RWPE2 (cell line): ENCODE measurements at places on chromosomes 4 and X.

DNA sequence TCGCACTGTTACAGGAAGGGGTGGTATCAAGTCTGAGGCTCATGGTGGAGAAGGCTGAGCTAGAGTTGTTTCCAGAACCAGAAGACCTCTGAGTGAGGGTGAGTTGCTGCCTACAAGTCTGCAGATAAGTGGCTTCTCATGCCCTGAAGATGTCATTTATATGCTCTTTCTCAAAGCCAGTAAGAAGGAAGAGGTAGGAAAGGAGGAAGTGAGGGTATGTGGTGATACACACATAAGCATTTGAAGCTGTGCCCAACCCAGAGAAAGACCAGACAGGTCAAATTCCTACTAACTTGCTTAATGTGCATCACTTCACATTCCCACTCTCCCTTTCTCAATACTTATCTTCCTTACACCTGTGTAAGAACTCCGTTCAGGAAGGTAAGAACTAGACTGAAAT lies at the start of gene PPBP:
PPBP (minus strand) TSS at position 130 of the 400 bp plus-strand sequence; CDS start at position 43, 87 bp downstream.
- no peak for DNase-seq

DNA sequence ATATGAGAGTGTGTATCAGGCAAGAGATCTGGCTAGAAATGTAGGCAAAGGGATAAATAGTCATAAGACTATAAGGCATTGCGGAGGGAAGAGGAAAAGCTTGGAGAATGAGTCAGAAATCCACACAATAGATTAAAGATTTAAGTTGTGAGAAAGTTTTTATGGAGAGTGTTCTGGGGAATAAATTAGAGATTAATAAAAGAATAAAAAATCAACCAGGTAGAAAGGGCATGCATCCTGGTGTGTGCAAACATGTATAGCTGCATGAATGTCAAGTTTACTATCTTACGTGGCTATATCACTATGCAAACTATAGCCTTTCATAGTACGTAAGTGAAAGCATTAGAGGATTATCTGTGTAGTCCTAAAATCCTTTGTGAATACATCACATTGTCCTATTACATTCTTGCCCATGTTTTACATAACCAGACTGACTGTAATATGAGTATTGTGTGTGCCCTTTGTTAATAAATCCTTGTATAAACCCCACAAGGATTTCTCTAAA lies 36.9 kb downstream of the SNCA start:
- DNase-seq = no peak

GRCh38 chr4:173752610-173753230 lies 222.7 kb upstream of the HAND2 start:
- DNase-seq = no peak

GRCh38 chrX:101658661-101659491 lies 774 bp downstream of the ARMCX2 start:
- DNase-seq = no peak

DNA sequence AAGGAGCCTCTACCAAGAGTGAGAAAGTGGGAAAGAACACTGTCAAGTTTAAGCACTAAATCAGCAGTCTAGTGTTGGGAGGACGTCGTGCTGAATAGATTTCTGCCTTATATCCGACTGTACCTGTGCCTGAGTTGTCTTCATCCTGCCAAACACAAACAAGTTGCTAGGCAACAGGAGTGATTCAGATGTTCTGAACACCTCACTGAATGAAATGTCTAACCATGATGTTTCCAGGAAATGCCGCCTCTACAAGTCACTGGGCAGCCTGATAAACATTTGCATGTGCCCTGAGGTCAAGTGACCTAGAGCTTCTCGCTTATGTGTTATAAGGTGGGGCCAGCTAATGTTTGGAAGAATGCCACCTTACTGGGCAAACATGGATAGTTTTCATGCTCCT lies 37.9 kb downstream of the SGMS2 start:
- peak; percentile 78 for DNase-seq

DNA sequence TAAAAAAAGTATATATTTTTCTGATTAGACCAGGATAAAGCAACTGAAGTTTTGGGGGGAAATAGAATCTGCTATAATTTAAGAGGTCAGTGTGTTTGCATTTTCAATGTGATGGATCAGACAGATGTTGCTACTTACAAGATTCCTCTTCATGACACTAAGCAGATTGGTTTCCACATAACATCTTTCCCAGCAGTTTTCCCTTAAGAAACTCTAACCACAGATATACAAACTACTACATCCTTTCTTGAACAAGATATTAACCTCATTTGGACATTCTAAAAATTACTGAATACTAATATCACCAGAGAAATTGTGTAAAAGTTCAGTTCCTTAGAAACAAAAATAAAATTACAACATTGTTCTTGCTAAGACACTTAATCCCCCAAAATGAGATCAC lies 106.7 kb upstream of the GUCY1A1 start:
- no peak for DNase-seq

GRCh38 chrX:14902537-14902936 lies 29.3 kb downstream of the MOSPD2 start:
- DNase-seq = no peak

DNA sequence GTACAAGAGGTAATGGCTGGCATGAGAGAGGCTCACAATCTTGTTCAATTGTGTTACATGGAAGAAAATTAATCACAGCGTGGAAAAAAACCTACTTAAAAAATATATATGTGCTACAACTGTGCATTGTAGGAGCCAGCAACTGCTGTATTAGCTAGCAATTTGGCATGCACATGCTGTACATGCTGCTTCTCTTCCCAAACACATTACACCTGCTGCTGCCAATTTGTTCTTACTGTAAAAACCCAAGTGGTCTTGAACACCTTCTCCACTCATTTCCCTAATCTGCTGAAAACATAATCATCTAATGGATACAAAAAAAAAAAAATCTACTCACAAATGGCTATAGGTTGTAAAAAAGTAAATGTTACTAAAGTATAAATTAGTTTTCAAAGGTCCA lies 264.2 kb downstream of the INPP4B start:
- DNase-seq = no peak

GRCh38 chr4:24070117-24070516 lies 180.3 kb upstream of the PPARGC1A start:
- no peak for DNase-seq

DNA sequence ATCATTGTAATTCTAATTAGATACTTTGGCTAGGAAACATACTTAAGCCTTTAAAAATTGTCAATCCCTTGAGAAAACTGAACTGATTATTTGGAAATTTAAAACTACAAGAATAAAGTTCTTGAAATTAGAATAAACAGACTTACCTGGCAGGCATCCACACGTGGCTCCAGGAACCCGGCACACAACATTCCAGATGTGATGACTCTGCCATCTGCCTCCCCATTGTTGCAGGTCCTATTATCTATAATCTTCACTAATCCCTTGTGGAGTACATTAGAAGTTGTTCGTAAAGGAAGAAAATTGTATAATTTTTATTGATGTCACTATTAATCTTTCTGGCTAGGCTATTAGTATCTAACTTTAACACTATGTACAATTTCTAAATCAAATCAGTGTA lies 16.2 kb upstream of the GNRHR start:
- no peak for DNase-seq

- DNase-seq = no peak
Observed at GRCh38 chrX:16335181-16335580, 167.9 kb downstream of the MAGEB17 start.

DNA sequence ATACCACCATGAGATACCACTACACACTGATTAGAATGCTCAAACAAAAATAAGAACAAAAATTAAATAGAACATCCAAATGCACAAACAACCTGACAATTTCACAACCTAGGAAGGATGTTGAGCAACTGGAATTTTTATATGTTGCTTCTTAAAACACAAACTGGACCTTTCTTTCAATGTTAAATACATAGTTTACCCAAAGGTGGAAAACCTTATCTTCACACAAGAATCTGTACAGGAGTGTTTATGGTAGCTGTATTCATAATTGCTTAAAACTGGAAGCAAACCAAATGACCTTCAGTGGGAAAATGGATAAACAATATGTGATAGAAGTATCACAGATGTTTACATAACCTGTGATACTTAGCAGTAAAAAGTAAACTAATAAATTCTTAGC lies 573.8 kb downstream of the MAGEB5 start:
- DNase-seq = no peak

- DNase-seq = no peak
Observed at GRCh38 chr4:5750946-5751665, 40.1 kb downstream of the EVC start.

DNA sequence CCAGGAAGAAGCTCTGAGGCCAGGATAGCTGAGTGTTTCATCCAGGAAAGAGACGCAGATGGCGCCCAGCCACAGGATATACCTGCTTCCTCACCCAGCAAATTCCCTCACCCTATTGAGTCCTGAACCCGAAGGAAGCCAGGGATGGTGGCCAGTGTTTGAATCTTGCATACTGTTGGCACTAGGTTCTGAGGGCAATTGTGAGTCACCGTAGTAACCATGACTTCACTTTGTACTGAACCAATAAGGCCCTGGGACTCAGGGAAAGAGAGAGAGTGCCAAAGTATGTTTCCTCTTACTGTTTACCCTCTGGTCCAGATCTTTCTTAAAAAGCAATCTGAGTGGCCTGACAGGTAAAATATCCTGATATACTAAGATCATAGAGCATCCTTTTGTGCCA lies 25.6 kb upstream of the SMIM10L2A start:
- DNase-seq = no peak

GRCh38 chr4:7721984-7722551 lies 217.6 kb downstream of the AFAP1 start:
- no peak for DNase-seq

DNA sequence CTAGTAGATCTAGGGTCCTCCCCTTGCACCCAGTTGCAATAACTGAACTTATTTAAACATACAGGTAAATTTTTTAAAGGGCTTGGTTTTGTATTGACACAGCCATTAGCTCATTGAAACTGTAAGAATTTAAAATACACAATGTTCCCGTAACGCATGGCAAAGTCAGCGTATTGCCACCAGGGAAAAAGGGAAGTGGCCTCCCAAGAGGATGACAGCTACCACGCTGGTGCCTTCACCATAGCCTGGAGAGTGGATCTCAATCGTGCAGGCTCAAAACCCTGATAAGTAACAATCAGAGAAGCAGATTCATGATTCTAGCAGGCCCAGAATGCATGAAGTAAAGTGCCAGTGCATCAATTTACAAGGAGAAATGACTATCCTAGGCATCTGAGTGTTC lies 49.4 kb upstream of the RELL1 start:
- DNase-seq = no peak

DNA sequence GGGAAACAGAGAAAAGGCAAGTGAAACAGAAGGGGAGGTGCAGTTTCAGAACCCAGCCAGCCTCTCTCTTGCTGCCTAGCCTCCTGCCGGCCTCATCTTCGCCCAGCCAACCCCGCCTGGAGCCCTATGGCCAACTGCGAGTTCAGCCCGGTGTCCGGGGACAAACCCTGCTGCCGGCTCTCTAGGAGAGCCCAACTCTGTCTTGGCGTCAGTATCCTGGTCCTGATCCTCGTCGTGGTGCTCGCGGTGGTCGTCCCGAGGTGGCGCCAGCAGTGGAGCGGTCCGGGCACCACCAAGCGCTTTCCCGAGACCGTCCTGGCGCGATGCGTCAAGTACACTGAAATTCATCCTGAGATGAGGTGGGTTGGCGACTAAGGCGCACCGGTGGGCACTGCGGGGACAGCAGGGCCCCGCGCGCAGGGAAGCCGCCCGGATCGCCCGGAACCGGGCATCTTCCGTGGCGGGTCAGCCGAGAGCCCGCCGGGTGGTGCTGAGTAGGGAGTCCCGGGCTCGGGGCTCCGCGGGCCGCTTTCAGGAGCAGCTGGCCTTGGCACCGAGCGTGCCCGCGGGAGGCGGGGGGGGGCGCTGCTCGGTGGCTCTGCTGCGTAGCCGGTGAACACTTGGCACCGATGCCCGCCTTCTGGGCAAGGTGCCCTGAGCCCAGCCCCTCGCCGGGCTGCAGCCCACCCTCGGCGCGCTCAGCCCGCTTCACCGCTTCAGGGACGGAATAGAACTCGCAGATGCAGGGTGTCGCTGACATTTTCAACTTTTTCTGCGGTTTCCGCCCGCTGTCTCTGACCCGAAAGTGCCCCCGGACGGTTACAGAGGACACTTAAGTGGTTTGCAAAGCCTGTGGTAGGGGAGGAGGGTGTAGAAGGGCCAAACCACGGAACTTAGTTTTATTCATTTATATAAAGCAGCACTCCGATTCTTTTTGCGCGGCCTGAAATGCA lies at the start of gene CD38:
CD38 (plus strand) TSS at position 40 of the 953 bp plus-strand sequence; CDS start at position 127, 87 bp downstream.
- DNase-seq = no peak

GRCh38 chr4:92303621-92304027 lies at the start of gene GRID2:
GRID2 (plus strand) TSS chr4:92303966.
- peak; percentile 43 for DNase-seq

- DNase-seq = no peak
Observed at GRCh38 chrX:20361081-20361889, 94.6 kb upstream of the RPS6KA3 start.

DNA sequence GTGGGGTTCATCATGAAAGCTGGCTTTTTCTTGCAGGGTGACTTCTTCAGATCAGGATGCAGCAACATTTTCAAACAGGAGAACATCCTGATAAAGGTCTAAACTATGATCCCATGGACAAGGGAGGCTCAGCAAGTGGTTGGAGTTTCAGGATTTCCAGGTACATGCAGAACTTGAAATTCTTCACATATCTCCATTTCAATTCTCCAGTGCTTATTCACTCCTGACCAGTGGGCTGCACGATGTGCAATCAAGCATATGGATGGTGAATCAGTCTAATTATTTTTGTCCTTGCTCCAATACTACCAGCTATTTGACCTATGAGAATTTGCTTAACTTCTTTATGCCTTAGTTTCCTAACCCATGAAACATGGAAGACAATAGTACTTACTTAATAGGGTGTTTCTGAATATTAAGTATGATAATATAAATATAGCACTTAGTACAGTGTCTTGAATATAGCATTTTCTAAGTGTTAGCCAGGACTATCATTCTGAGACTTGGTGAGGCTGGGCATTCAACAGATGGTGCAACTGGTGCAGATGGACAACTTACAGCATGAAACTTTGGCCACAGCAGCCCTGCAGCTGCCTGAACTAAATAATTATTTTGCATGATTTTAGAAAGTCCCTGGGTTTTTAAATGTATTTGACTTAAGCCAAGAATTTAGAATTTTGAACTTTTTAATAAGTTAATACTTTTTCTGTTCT lies 92.4 kb downstream of the HPGD start:
- no peak for DNase-seq

DNA sequence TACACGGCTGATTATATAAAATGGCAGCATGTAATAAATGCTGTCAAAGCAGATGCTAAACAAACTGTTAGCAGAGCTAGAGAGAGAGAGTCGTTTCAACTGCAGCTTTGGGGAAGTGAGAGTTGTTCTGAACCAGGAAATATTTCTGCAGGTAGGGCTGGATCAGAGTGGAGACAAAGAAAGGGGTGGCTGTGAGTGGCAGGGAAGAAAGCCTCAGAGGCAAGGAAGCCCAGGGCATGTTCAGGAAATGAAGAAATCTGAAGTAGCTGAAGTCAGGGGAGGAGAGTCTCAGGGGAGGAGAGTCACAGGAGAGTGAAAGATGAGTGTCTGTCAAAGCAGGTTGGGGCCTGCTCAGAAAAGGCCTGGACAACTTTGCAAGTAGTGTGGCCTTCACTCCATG lies 48.4 kb upstream of the RPS6KA3 start:
- no peak for DNase-seq

- DNase-seq = no peak
Observed at GRCh38 chrX:41734530-41734929, 10.5 kb downstream of the GPR82 start.
